NCI-H524 treated with DMSO at 0.1 percent for 48 hours (cell line): ENCODE measurements at places on chromosomes 16 and 17.

- no peak for DNase-seq
Measured at GRCh38 chr16:2884041-2884451, 1.0 kb downstream of the FLYWCH2 start.

DNA sequence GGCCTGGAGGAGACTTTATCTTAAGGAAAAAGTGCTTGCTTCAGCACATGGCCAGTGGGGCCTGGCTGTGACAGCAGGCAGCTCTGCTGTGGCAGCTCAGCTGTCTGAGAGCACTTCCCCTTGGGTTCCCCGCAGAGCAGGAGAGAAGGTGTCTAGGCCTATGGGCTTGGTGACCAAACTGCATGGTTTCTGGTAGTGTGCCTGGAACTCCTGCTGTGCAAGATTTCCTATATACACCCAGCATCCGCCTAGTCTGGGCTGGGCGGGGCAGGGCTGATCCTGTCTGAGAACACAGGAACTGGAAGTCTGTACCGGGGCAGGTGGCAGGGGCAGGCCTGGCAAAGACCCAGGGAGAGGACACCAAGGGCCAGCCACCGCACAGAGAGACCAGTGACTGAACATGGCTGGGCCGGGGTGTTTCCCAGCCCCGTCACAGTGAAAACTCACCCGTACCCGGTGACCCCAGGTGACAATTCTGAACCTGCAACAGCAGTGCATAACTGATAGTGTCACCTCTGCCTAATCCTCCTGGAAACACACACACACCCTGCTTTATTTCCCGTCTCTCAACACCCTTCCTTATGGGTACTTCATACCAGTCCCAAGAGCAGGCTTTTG is 39.3 kb downstream of the CHD9 start:
- no peak for DNase-seq

DNA sequence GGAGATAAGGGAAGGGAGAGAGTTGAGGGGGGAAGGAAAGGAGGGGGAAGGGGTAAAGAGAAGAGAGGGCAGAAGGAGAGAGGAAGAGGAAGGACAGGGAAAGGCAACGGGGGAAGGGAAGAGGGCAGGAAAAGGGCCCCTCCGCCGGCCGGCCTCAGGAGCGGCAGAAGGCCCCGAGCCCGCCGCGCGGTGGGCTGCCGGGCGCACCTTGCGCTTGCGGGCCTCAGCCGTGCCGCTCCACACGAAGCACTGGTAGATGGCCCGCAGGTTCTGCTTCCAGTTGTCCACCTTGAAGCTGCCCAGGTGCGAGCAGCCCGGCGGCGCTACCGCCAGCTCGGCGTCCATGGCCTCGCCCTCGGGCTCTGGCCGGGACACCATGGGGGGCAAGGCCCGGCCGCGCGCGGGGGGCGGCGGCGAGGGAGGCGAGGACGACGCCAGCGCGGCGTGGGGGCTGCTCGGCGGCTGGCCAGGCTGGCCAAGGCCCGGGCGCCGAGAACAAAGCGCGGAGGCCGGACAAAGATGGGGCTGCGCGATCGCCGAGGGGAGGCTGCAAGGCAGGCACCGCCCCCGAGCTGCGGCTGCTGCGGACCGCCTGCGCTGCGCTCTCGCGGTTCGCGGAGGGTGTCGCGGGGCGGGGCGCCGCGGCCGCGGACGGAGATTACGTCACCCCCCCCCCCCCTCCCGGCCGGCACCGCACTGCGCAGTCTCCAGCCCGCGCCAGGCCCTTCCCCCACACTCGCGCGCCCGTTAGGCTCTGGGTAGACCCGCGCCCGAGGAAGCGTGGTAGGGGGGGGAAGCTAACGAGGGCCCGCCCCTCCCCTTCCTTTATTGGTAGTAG is at the start of gene USP22:
Gene USP22, minus strand, starts transcription at position 554 of the 838 bp plus-strand sequence. Its CDS starts 176 bp downstream, at position 378.
- DNase-seq: no peak

- no peak for DNase-seq
Measured at GRCh38 chr16:28592511-28592910, 4.3 kb downstream of the SULT1A2 start.

GRCh38 chr16:73601911-73602310 is 554.0 kb upstream of the ZFHX3 start:
- no peak for DNase-seq

GRCh38 chr17:14833201-14833785 is 431.8 kb downstream of the PMP22 start:
- no peak for DNase-seq

DNA sequence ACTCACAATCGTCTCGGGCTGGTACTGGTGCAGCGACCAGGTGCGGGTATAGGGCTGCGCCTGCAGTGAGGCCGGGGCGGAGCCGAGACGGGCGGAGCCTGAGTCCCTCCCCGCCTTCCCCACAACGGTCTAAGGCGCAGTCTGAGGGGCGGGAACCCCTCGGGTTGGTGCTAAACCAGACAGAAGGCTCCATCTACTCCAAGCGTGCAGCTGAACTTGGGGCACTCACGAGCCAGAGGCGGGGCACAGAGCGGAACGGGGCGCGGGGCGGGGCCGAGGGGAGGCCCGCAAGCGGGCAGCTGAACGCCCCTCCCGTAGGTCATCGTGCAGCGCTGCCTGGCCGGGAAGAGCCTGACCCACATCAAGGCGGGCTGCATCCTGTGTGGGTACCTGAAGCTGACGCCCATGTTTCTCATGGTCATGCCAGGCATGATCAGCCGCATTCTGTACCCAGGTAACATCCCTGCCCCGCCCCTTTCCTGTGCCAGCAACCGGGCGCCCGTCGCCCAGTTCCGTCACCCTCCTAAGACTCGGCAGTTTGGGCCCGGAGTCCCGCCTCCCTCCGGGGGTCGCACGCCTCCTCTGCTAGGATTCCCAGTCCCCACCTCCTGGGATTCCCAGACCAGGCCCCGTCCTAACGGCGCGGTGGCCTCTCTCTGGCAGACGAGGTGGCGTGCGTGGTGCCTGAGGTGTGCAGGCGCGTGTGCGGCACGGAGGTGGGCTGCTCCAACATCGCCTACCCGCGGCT is 5.0 kb downstream of the SLC5A2 start:
- no peak for DNase-seq

GRCh38 chr17:27756467-27757371 is 43.6 kb downstream of the NOS2 start:
- DNase-seq: no peak

GRCh38 chr17:19342611-19343255 is 19.8 kb downstream of the B9D1 start:
- no peak for DNase-seq

DNA sequence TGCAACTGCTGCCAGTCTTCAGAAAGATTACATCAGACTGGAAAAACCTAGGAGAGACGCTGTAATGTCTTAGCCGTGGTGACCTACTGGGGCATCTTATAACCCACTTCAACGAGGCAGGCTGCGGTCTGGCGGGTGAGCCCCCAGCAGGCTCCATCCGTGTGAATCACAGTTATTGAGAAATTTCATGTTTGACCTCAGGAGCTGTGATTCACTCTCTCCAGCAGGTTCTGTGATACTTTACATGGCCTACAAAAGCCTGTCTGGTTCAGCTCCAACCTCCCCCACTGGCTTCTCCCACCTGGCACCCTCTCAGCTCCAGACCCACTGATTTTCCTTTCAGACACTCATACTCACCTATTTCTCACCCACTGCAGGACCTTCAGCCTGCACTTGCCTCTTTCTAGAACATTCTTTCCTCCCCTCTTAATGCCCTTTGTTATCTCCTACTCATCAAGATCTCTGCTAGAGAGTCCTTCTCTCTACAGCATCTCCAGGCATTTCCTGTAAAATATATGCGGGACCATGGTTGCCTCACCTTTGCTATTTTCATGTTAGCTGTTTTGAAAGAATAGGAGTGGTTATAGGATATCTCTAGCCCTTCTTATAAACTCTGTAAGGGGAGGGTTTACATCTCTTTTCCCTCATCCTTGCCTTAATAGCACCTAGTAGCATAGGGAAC is 227.9 kb downstream of the MAF start:
- no peak for DNase-seq

DNA sequence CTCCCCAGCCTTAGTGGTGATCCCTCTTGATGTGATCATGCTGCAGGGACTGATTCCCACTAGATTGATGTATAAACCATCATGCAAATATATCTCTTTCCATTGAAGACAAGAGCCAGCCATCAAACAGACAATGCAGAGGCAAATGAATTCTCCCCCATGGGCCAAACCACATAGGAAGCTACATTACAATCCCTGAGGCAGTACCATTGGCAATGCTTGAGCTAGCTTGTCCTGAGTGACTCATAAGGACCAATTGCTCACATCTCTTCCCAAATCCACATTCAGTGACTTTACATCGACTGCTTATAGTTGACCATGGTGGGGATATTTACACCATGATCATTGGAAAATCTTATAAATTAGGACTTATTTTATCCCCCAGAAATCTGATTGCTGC is 242.2 kb downstream of the SHISA9 start:
- no peak for DNase-seq

DNA sequence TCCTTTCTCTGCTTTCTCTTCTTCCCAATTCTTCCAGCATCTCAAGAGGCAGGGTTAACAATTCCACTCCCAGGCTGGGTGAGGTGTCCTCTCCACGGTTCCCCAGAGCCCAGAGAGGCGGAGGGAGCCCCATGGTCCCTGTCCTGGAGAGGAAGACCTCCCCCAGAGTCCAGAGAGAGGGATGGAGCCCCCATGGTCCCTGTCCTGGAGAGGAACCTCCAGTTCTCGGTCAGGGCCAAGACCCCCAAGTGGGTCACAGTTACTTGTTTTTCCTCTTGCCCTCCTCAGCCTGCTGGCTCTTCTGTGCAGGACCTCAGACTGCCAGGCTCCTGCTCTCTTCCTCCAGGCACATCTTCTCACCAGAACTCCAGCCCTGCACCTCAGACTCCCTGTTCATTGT is 135.2 kb downstream of the RPTOR start:
- DNase-seq: no peak

DNA sequence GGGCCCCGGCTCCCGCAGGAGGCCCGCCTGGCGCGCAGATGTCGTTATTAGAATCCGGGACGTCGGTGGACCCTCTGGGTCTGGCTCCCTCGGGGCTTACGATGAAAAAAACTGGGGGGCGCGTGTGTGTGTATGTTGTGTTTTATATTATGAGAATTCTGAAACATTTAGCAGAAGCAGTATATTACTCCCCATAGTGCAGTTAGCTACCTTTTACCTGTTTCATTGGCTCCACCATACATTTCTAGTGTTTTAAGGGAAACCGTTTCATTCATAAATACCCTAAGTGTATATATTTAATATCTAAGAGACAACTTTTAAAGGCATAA is 486 bp upstream of the DNAJA2 start:
- no peak for DNase-seq

DNA sequence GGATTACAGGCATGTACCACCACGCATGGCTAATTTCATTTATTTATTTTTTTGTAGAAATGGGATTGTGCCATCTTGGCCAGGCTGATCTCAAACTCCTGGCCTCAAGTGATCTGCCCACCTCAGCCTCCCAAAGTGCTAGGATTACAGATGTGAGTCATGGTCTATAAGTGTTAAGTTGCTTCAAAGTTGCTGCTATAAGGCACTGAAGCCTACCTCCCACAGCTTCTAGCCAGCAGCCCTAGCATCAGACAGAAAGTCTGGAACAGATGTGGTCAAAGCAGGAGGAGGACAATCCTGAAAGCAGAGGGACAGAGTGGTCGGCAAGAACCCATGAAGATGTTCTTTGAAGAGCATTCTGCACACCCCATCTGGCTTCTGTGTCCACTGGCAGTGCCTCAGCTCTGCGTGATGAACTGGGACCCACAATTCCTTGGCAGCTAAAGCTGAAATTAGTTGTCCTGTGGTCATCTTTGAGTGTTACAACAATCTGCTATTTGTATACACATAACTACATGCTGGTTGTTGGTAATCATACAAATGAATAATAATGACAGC is 11.2 kb downstream of the MAP3K14 start:
- no peak for DNase-seq

DNA sequence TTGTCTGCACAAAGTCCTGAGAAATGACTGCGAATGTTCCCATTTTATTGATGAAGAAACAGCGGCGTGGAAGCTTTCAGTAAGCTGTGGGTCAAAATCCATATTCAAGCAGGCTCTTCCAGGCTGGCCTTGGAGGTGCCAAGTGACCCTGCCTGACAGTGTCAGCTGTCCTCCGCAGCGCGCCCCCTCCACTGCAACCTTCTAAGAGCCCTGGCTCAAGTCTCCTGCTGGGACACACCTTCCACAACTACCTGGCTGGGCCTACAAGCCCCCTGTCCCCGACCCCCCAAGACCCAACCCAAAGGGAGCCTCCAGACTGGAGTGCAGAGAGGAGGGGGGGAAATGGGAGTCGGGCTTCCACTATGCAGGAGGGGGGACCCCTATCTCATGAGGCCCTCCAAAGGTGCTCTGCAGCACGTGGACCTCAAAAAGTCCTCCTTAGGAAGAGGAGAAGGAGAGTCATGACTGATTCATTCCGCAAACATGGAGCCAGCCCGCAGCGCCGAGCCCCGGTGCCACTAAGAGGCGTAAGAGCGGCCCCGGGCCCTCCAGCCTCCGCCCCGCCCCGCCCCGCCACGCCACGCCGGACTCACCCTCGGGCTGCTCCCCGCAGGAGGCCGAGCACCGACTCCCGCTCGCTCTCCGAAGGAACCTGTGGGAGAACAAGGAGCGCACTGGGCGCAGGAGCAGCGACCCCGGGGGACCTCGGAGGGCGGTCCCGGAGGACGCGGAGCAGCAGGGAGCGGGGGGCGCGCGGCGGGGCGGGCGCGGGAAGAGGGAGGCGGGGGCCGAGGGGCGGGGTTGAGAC is 574 bp downstream of the MPP3 start:
- no peak for DNase-seq

DNA sequence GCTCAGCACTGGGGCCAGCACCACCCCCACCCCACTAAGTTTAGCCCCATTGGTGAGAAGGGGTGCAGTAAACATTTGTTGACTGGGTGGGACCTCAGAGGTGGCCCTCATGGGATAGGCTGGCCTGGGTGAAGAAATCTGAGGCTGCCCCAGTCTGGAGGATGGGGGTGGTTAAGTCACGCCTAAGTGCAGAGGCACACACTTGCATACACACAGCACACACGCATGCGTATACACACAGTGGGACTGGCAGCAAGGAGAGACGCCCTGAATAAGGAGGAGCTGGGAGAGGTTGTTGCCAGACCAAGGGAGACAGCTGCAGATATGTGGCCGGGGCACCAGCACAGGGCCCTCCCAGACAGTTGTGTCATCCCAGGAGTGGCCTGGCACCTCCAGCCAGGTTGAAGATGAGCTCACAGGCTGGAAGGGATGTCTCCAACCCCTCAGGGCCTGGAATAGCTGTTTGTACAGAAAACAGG is 3.0 kb upstream of the BCAR1 start:
- no peak for DNase-seq

- no peak for DNase-seq
Measured at GRCh38 chr17:68277807-68278206, 13.1 kb downstream of the SLC16A6 start.

DNA sequence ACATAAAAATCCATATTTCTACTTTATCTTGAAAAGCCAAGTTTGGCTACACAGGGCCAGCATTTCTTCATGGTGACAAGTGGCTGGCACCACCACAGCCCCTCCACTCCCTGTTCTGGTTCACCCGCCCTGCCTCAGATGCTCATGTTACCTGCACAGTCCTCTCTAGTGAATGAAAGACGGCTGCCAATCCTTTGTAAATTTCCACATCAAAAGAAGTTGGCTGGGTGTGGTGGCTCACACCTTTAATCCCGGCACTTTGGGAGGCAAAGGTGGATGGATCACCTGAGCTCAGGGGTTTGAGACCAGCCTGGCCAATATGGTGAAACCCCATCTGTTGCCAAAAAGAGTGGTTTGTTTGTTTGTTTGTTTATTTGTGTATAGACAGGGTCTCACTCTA is 19.9 kb upstream of the CORO1A start:
- no peak for DNase-seq

- DNase-seq: no peak
Measured at GRCh38 chr16:379183-379960, 2.4 kb downstream of the PGAP6 start.
